ENCODE measurements at places on chromosomes 16 and 17.
A peak's percentile ranks its signal among the peaks of the same experiment; 100 is the strongest.

DNA sequence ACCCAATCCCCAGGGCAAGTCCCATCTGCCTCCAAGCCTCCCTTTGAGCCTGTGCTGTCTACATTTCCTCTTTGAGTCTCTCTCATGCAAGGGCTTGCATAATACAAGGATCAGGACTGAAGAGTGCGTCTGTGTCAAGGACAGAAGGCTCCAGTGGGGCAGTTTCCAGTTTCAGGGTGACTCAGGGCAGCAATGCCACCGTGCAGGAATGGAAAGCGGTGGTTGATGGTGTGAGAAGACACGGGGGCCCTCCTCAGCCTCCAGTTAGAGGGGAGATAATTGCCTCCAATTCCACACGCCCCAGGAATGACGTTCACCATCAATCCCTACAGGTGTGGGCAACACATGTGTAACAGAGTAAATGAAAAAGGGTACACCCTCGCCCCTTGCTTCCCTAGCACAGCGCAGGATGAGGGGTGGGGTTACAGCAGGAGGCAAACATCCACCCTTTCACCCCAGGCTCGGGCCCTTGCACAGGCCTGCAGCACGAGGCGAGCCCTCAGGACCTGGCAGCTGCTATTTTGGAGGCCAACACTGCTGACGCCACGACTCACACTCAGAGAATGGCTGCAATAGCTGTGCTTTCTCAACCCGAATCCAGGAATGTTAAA, 24.8 kb upstream of the SLC25A19 start:
- DNase-seq = no peak

DNA sequence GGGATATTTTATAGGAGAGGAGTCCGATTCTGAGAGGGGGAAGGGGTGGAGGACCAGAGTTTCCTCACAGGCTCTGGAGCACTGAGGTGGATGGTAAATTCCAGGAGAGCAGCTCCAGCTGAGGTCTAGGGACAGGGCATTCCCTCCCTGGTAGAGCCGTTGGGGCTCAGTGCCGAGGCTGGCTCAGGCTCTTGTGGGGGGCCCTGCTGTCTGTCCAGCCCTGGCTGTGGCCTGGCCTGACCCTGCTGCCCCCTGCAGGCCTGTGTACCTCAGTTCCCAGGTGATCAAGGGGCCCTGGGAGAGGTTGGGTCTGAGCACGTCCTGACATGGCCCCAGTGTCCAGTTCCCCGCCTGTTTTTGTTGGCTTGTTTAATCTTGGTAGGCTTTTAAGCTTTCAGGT, 16.8 kb downstream of the ZNF750 start:
- no peak for DNase-seq

GRCh38 chr17:57834146-57834741, 15.6 kb downstream of the MRPS23 start:
- DNase-seq = no peak

DNA sequence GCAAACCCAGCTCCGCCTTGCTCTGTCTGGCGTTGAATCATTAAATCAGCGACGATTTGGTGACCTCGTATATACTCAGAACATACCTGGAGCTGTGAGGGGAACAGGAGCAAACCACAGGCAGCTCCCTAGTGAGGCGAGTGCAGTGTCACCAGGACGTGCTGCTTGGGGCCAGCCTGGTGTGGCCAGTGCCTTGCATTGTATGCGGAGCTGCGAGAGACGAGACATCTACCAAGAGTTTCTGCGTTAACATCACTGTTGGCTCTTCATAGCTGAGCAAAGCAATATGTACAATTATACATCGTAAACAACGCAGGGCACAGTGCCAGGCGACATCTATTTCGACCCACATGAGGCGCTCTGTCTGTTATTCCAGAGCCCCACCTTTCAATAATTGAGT, 27.9 kb downstream of the MINK1 start:
- no peak for DNase-seq

GRCh38 chr16:62870554-62870953, 834.3 kb upstream of the CDH8 start:
- DNase-seq = no peak

DNA sequence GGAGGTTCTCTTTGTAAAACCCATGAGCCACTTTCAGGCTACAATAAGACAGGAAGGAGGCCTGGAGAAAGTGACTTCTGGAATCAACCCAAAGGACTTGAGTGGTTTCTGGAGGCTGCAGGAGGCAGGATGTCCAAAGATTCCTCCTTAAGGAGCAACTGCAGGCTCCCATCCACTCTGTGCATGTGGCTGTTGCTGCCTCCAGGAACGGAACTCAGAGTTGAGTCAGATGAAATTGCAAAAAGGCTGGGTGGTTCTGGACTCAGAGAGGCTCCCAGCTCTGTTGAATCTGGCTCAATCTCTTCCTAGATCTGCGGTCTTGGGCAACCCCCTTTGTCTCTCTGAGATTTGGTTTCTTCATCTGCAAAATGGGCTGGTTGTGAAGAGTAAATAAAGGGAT, 197.1 kb downstream of the SHISA9 start:
- no peak for DNase-seq

DNA sequence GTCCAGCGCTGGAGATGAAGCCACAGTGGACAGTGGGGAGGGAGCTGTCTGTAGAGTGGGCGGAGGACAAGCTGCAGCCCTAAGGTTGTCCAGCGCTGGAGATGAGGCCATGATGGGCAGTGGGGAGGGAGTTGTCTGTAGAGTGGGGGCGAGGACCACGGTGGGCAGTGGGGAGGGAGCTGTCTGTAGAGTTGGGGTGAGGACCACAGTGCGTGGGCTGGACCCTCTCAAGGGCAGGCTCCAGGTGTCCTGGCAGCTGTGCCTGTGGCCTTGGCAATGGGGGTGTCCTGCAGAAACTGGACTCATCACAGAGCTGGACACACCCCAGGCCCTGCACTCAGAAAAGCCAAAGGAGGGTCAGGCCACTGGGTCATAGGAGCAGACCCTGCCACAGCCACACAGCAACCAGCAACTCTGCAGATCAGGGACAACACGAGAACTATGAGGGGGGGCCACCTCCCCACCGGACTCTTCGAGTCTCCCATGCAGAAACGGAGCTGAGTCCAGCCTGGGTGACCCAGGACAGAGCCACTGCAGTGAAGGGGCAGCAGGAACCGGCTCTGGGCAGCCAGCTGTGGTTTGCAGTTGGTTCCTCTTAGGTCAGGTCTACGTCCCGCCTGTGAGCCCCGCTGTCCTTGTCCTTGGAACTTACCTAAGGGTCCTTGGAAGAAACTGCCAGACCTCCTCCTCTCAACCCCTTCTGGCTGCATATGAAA, 33.4 kb upstream of the CBFA2T3 start:
- DNase-seq = no peak

DNA sequence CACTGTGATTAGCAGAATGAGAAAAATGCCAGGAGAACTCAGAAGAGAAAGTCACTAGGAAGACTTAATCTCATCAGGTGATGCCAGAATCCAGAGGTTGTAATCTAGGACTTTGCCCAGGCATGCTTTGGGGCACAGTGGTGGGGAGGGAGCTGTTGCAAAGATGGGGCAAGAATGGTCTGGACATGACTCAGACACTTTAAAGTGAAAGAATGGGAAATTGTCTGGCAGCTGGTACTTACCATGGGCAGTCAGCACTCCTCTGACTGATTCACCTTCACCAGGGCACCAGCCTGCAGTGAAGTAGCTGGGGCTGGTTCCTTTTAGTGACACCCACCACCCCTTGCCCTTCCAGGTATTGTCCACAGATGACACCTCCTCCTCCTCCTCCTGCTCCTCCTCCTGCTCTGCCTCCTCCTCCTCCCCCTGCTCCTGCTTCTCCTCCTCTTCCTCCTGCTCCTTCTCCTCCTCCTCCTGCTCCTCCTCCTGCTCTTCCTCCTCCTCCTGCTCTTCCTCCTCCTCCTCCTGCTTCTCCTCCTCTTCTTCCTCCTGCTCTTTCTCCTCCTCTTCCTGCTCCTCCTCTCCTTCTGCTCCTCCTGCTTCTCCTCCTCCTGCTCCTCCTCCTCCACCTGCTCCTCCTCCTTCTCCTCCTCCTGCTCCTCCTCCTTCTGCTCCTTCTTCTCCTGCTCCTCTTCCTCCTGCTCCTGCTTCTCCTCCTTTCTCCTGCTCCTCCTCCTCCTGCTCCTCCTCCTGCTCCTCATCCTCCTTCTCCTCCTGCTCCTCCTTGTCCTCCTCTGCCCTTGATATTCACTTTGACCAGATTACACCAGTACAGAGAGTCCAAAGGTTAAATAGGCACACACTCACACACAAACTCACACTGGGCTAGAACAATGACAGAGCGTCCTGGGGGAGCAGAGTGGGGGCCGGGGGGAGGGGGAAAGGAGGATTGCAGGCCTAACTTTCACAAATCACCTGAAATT, at the start of gene CHD9NB:
TSS of gene CHD9NB (minus strand) at position 379 of the 983 bp plus-strand sequence. CDS start 8,739 bp downstream, outside the sequence.
- DNase-seq = no peak

DNA sequence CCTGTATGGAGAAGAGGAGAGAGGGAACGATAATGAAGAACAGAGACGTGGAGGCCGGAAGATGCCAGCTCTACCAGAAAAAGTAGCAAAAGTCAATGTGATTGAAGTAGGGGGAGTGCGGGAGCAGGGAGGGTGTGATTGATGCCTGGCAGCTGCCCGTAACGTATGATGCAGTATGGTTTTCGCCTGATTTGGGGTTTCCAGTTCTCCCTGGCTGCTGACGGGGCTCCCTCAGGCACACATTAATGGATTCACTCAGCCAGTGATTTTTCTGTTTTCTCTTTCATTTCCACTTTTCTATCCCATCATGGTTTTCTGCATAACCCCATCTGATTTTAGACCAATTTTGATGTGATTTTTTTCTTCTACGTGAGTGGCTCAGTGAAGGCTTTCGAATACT, 62.1 kb downstream of the PRKCA start:
- no peak for DNase-seq

DNA sequence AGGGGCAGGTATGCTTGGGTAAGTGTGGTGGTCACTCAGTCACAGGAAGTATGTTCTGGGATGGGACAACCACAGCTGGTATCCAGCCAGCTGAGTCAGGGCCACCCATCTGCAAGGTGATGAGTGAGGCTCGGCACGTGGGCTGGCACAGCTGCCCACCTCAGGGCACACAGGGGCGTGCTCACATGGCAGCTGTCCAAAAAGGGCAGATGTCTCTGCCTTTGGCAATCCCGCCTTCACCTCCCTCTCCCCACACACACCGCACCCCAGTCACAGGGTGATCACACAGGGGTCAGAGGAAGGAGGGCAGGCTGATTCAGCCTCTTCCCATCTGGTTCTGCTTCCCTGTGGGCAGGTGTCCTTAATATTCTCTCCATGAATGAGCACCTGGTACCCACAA, 85.9 kb upstream of the TOB1 start:
- DNase-seq = no peak

GRCh38 chr17:28955408-28955807, 4.1 kb upstream of the PHF12 start:
- no peak for DNase-seq

- no peak for DNase-seq
Observed at GRCh38 chr16:87647431-87648185, 45.3 kb downstream of the JPH3 start.

GRCh38 chr17:72943826-72944689, 148.4 kb downstream of the SLC39A11 start:
- no peak for DNase-seq

- DNase-seq = no peak
Observed at GRCh38 chr17:72512649-72513556, 392.1 kb downstream of the SOX9 start.

GRCh38 chr17:15913826-15914225, 31.1 kb upstream of the ADORA2B start:
- DNase-seq = no peak

DNA sequence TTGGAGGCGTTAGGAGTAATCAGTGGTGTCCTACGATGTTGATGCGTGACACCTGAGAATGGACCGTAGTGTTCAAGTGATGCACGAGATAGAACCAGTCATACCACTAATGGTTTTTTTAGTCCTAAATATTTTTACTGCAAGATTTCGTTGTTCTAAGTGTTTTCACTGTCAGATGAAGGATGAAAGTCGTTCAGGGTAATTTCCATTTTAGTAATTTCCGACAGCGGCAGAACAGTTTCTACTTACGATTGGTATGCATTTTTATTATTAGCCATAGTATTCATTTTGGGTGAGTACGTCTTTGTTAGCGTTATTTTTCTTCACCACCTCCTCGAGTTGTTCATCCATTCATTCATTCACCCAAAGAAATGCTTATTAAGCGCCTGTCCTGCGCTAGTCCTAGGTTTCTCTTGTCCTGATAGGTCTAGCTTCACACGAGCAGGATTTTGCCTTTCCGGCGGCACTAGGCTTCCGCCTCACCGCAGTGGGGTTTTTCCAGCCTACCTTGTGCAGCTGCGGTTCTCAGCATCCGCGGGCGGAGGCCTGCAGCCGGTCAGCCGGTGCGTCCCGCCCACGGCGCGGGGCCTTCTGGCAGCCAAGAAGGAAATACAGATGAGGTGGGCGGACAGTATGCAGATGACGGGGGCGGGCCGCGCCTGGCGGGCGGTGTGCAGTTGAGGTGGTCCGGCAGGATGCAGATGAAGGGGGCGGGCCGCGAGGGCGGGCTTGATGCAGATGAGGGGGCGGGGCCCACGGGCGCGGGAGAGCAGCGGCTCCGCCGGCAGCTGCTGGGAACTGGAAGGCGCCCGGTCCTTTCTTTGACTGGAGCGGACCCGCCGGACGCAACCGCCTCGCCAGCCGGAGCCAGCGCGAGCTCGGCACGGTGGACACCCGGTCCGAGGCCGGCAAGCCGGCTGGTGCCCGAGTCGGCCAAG, 146.4 kb downstream of the SPECC1 start:
- DNase-seq = peak; percentile 23

GRCh38 chr17:35780950-35781349, 14.5 kb downstream of the MMP28 start:
- no peak for DNase-seq

DNA sequence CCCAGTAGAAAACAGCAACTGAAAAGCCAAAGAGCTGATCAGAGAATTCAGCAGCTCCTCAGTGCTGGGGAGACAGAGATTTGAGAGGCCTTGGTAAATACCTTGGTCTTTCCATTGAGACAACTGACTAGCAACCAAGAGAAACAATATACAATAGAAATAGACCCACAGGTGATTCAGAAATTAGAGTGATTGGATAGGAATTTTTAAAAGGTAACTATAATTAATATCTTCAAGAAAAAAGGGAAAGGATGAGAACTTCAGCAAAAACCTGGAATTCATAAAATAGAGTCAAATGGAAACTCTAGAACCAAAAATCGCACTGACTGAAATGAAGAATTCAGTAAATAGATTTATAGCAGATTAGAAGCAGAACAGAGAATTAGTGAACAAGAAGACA, 32.5 kb upstream of the ITGAX start:
- no peak for DNase-seq

DNA sequence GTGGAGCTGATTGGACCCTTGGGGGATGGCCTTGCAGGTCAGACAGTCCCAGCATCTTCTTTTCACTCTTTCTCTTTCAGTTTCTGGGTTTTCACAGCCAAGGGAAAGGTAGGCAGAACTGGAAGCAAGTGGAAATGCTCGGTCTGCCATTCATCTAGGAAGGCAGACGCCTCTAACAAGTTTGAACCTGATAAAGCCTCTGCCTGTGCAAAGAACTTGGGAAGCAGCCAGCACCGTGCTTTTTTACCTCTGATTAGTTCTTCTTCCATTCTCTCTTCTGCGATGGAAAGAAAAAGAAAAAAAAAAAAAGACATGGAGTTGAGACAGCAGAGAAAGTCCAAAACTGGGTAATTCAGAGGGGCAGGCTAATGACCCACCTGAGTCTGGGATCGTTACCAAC, 997.8 kb upstream of the EEF2KMT start:
- DNase-seq = no peak

GRCh38 chr17:37327341-37328090, 48.3 kb upstream of the C17orf78 start:
- DNase-seq = no peak

Measured in KG1 (cell line).